ENCODE measurements at places on chromosomes 2 and 18.

DNA sequence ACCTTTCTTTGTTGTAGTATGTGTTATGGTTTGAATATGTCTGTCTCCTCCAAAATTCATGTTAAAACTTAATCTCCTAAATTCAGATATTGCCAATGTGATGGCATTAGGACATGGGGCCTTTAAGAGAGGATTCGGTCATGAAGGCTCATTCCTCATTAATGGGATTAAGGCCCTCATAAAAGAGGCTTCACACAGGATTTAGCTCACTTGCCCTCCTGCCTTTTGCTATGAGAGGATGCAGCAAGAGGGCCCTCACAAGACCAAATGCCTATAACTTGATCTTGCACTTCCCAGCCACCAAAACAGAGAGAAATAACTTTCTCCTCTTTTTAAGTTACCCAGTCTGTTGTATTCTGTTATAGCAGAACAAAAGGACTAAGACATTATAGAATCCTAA, 19.7 kb downstream of the ZBTB14 start:
- H3K36me3 ChIP-seq, result no peaks in the 10 kb centered on the region
- no peaks in the 10 kb centered on the region for H3K27me3 ChIP-seq
- no peaks in the 10 kb centered on the region for H3K4me1 ChIP-seq
- DNase-seq, result no peak
- H3K27ac ChIP-seq, result no peak overlapping the region

DNA sequence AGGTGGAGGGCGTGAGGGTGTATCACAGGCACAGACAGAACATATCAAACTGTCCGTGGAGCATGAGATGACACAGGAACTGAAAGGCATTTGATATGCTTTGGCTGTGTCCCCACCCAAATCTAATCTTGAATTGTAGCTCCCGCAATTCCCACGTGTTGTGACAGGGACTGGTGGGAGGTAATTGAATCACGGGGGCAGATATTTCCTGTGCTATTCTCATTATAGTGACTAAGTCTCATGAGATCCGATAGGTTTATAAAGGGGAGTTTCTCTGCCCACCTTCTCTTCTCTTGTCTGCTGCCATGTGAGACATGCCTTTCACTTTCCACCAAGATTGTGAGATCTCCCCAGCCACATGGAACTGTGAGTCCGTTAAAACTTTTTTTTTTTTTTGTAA, 123.1 kb upstream of the PIEZO2 start:
- H3K27me3 ChIP-seq, result no peaks in the 10 kb centered on the region
- no peak overlapping the region for H3K4me3 ChIP-seq
- no peaks in the 10 kb centered on the region for H3K4me1 ChIP-seq
- no peak for DNase-seq
- H3K36me3 ChIP-seq, result no peaks in the 10 kb centered on the region

GRCh38 chr2:58319481-58319880, 78.4 kb upstream of the FANCL start:
- H3K4me3 ChIP-seq, result no peak overlapping the region
- H3K36me3 ChIP-seq, result no peaks in the 10 kb centered on the region
- DNase-seq, result no peak
- H3K27me3 ChIP-seq, result no peaks in the 10 kb centered on the region
- no peak overlapping the region for H3K27ac ChIP-seq

- no peaks in the 10 kb centered on the region for H3K4me1 ChIP-seq
- H3K36me3 ChIP-seq, result no peaks in the 10 kb centered on the region
- H3K27me3 ChIP-seq, result no peaks in the 10 kb centered on the region
These were observed 23.2 kb upstream of the PLA2R1 start for GRCh38 chr2:160085662-160086061.

DNA sequence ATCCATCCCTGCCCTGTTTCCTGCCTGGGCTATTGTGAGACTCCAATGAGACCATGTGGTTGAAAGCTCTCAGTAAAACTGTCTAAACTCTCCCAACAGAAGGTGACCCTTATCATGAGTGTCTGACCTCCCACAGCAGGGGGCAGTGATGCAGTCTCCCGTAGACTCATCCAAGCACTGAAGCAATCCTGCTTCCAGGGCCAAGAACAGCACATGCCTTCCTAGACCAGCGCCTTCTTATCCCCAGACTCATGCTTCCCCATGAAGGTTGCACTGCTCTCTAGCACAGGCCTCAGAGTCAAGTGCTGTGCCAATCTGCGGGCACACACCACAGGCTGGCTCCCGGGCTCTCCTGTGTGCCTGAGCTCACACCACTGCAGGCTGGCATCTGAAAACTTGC, 112.3 kb downstream of the TNS1 start:
- H3K27me3 ChIP-seq, result no peaks in the 10 kb centered on the region
- H3K4me1 ChIP-seq, result peaks cover 8% of the 10 kb centered on the region
- no peak overlapping the region for H3K4me3 ChIP-seq
- DNase-seq, result peak; percentile 80
- peak overlapping the region; percentile 77 for H3K27ac ChIP-seq
- peaks cover 97% of the 10 kb centered on the region for H3K36me3 ChIP-seq

DNA sequence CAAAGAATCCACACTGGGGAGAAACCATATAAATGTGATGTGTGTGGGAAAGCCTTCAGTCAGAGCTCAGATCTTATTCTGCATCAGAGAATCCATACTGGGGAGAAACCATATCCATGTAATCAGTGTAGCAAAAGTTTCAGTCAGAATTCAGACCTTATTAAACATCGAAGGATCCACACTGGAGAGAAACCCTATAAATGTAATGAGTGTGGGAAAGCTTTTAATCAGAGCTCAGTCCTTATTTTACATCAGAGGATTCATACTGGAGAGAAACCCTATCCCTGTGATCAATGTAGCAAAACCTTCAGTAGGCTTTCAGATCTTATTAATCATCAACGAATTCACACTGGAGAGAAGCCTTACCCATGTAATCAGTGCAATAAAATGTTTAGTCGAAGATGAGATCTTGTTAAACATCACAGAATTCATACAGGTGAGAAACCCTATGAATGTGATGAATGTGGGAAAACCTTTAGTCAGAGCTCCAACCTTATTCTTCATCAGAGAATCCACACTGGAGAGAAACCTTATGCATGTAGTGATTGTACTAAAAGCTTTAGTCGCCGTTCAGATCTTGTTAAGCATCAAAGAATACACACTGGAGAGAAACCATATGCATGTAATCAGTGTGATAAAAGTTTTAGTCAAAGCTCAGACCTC, 16.7 kb upstream of the ZSCAN30 start:
- H3K4me1 ChIP-seq, result no peaks in the 10 kb centered on the region
- DNase-seq, result no peak
- peaks cover 10% of the 10 kb centered on the region for H3K36me3 ChIP-seq
- no peak overlapping the region for H3K27ac ChIP-seq
- no peak overlapping the region for H3K4me3 ChIP-seq

DNA sequence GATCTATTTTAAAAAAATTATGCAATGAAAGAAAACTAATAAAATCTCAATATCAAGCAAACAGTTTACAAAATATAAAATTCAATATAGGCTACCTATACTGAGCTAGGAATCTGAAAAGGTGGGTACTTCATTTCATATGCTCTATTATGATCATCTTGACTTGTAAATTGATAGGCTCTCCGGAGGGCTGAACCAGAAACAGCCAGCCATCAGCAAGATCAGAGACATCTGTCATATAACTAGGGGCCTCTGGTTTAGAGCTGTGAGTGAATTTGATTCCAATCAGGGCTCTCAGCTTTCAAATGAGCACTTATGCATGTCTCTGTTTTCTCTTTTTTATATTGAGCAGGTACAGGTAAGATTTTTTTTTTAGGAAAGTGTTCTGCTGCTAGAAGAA, 114.2 kb downstream of the SPHKAP start:
- H3K4me1 ChIP-seq, result no peaks in the 10 kb centered on the region
- no peaks in the 10 kb centered on the region for H3K27me3 ChIP-seq
- no peak overlapping the region for H3K4me3 ChIP-seq
- no peaks in the 10 kb centered on the region for H3K36me3 ChIP-seq
- H3K27ac ChIP-seq, result no peak overlapping the region
- DNase-seq, result no peak

DNA sequence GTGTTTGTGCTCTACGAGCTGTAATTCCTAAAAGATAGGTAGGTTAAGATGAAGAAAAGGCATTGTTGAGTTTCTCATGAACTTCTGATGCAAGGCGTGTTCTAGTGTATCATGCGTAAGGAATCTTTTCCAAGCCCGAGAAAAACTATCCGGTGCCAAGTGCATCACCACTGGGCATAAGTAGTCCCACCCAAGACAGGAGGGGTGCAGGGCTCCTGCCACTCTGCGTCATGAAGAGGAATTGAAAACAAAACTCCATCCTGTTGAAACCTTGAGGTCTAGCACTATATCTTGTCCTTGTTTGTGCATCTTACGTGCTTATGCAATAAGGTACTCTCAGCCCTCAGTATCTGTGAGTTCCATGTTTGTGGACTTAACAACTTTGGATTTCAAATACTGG, 45.7 kb downstream of the RAB31 start:
- no peak overlapping the region for H3K4me3 ChIP-seq
- no peaks in the 10 kb centered on the region for H3K27me3 ChIP-seq
- no peak for DNase-seq
- H3K27ac ChIP-seq, result no peak overlapping the region

- H3K27me3 ChIP-seq, result peaks cover 13% of the 10 kb centered on the region
- H3K4me1 ChIP-seq, result no peaks in the 10 kb centered on the region
- H3K36me3 ChIP-seq, result no peaks in the 10 kb centered on the region
- H3K27ac ChIP-seq, result no peak overlapping the region
- no peak for DNase-seq
These were observed 1.2 kb upstream of the NMUR1 start for GRCh38 chr2:231531466-231531865.

- H3K27me3 ChIP-seq, result no peaks in the 10 kb centered on the region
- no peak overlapping the region for H3K27ac ChIP-seq
- no peak overlapping the region for H3K4me3 ChIP-seq
These were observed 55.0 kb upstream of the PEX13 start for GRCh38 chr2:60962528-60962927.

DNA sequence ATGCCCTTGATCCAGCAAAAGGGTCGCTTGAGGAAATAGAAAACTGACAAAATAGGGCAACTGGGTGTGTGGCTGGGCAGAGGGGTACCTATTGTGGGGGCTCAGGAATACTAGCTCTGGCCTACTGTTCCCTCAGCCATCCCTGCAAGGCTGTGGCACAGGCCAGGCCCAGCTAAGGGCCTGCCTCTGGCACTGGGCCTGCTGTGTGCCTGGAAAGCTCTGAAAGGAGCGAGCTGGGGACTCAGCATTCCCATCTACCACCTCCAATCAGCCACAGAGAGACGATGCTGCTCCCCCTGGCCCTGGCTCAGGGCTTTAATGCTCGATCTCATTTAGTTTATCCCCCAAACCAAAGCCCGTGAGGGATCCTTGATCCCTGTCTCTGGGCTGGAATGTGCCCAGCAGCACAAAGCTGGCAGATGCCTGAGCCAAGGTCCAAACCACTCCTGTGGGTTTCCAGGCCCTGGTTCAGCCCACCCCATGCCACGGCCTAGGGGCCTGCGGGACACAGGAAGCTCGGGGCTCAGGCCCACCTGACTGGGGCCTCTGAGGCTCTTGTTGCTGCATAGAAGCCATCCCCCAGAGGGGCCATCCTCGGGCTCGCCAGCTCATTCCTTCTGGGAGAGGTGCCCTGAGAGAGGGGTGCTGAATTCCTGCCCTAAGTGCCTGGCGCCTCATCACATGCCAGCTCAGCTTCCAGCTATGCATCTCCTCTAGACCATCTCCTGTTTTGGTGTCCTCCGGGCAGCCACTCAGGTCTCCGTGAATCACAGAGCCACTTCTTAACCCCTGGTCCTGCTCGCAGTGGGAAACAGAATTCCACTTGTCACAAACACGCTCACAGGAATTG, 43.0 kb upstream of the KCNF1 start:
- peak; percentile 79 for DNase-seq
- no peak overlapping the region for H3K4me3 ChIP-seq
- peak overlapping the region; percentile 58 for H3K27ac ChIP-seq
- H3K27me3 ChIP-seq, result no peaks in the 10 kb centered on the region
- H3K36me3 ChIP-seq, result no peaks in the 10 kb centered on the region

- DNase-seq, result no peak
- peak overlapping the region; percentile 90 for H3K4me3 ChIP-seq
- peak overlapping the region; percentile 99 for H3K27ac ChIP-seq
- H3K36me3 ChIP-seq, result no peaks in the 10 kb centered on the region
These were observed 1.4 kb downstream of the PSME4 start for GRCh38 chr2:53969285-53969967.

- H3K4me1 ChIP-seq, result no peaks in the 10 kb centered on the region
- no peak overlapping the region for H3K4me3 ChIP-seq
- no peak overlapping the region for H3K27ac ChIP-seq
These were observed 77.9 kb downstream of the DTNA start for GRCh38 chr18:34787931-34788532.

DNA sequence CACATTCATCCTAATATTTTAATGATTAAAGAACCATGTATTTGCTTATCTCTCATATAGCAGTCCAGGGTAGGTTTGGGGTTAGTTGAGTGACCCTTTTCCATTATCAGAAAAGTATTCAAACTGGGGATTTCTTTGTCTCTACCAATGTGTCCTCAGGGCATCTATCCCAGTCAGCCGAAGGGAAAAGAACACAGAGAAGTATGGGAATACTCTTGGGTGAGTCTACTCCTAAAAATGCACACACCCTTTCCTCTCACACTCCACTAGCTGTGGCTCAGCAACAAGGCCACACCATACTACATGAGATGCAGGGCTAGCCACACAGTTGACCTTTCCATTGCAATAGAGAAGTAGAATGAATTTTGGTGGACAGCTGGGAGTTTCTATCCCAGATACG, 114.3 kb downstream of the NXPH2 start:
- no peaks in the 10 kb centered on the region for H3K27me3 ChIP-seq
- no peaks in the 10 kb centered on the region for H3K4me1 ChIP-seq
- no peaks in the 10 kb centered on the region for H3K36me3 ChIP-seq
- no peak overlapping the region for H3K4me3 ChIP-seq

GRCh38 chr2:49973917-49974368, 819.6 kb upstream of the FSHR start:
- no peaks in the 10 kb centered on the region for H3K36me3 ChIP-seq
- H3K27me3 ChIP-seq, result no peaks in the 10 kb centered on the region
- H3K4me3 ChIP-seq, result peak overlapping the region; percentile 33
- peak; percentile 50 for DNase-seq
- H3K27ac ChIP-seq, result no peak overlapping the region

GRCh38 chr2:238338710-238339394, 18.5 kb downstream of the TRAF3IP1 start:
- H3K27me3 ChIP-seq, result no peaks in the 10 kb centered on the region
- peaks cover 19% of the 10 kb centered on the region for H3K36me3 ChIP-seq
- H3K4me1 ChIP-seq, result no peaks in the 10 kb centered on the region
- no peak overlapping the region for H3K27ac ChIP-seq
- no peak for DNase-seq

DNA sequence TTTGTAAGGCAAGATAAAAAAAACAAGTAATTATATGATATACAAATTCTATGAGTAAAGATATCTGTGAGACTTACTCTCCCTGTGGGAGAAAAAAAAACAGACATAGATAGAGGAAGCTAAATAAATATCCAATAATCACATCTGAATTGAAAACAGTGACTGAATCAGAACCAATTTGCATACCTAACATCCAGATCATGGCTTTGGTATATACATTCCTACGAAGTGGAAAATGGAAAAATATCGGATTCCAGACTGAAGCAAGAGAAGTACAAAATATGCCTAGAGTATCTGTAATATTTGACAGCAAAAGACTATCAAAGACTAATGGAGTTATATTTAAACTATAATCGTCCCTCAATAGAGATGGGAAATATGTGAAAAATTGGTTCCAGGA, 1108.1 kb upstream of the CHAC2 start:
- no peak overlapping the region for H3K27ac ChIP-seq
- H3K36me3 ChIP-seq, result no peaks in the 10 kb centered on the region
- no peaks in the 10 kb centered on the region for H3K27me3 ChIP-seq
- no peak for DNase-seq

- H3K36me3 ChIP-seq, result no peaks in the 10 kb centered on the region
- H3K4me3 ChIP-seq, result no peak overlapping the region
- H3K4me1 ChIP-seq, result no peaks in the 10 kb centered on the region
- no peaks in the 10 kb centered on the region for H3K27me3 ChIP-seq
- no peak for DNase-seq
- no peak overlapping the region for H3K27ac ChIP-seq
These were observed 96.9 kb downstream of the TSHZ1 start for GRCh38 chr18:75307530-75307929.
